Stimulated activated CD4-positive, alpha-beta T cell treated with anti-CD3 and anti-CD28 coated beads, TNF-alpha, amount 100 ng/mL, for 1 hour (primary cell): ENCODE measurements at places on chromosomes 7 and 10.

DNA sequence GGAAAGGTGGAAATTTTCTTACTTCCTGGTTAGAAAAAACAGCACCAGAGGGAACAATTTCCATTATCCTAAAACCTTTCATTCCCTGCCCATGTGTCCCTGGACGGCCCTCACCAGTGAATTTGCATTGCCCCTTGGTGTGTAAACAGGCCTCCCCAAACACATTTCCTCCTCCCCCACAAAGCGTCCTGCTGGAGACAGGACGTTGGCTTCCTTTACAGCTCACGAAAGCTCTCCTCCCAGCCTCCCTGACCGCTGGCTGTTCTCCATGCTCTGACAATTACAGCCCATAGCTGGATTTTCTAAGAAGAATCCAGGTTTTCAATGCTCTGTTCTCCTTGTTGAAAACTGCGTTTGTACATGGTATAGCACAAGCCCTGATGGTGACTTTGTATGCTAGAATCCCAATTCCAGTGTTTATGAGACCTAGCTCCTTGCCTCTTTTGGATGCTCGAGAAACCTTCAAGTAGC lies 724.2 kb upstream of the CELF2 start:
- no peak for DNase-seq

DNA sequence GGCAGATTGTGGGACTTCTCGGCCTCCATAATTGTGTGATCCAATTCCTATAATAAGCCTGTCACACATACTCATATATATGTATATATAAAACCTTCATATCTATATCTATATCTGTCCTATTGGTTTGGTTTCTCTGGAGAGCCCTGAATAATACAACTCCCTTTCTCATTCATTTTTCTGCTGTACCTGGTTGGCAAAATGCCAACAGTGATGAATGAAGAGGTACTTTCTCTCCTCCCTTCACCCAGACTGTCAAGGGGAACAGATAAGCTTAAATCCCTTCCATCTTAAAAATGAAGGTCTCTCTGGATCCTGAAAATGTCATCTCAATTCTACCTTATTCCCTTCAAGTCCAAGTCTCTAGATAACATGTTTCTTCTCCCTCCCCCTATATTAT lies 60.3 kb upstream of the FOXP2 start:
- no peak for DNase-seq

GRCh38 chr7:66050990-66051448 lies 24.6 kb upstream of the ASL start:
- no peak for DNase-seq

DNA sequence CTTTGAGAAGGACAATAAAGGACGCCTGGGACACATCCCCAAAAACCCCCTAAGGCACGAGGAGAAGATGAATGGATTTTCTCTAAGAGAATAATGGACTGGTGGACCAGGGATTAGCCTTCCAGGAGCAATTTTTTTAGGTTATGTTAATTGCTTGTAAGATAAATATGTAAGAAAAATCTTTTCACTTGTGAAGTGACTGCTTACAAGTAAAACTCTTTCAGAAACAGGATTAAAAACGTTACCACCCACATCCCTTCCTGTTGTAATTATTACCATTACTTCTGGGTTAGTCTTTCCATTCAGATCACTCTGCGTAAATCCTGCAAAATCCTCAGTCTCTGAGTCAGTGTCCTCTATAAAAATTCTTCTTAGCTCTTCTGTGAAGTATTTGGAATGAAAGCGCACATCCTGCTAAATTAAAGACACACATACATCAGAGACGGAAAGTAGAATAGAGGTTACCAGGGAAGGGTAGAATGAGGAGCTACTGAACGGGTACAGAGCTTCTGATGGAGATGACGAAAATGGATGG lies 34.3 kb downstream of the CDCA7L start:
- no peak for DNase-seq

DNA sequence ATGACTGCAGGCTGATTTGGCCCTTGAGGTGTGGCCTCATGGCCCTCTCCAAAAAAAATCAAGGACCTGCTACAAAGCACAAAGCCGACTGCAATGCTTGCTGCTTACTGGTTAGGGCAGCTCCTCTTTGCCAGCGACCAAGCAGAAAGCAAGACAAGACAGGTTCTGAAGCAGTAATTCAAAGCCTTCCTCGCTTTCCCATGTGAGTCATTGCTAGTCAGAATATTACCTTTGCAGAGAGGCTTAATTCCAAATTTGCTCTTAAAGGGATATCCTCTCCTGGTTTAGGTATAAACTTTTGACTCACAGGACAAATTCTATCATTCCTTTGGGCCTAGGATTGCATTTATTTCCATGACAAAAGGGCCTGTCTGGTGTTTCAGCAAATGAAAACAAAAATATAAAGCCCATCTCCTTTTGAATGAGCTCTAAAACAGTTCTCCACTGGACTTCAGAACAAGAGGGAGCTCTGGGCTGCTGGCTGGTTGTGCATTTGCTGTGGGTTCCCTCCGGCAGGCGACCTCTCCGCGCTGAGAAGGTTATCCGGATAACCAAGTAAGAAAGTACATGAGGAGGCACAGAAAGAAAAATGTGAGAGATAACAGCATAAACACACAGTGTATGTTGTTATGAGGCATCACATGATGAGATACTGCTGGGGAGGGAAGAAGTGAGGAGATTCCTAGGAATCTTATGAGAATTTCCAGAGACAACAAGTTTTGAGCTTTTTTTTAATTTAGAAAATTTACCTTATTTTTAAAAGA lies 90.8 kb downstream of the EGFR start:
- no peak for DNase-seq

GRCh38 chr7:157870644-157871290 lies 534.0 kb downstream of the DNAJB6 start:
- DNase-seq: no peak

GRCh38 chr10:70537398-70538194 lies 59.0 kb downstream of the PALD1 start:
- no peak for DNase-seq

GRCh38 chr10:77962350-77963146 lies 36.0 kb upstream of the DLG5 start:
- DNase-seq: no peak

- peak; percentile 78 for DNase-seq
These were observed at the start of gene CEP41 for GRCh38 chr7:130440527-130441365. CEP41 (minus strand) TSS chr7:130441016; CDS start chr7:130440966, 50 bp downstream.

- no peak for DNase-seq
These were observed 110.8 kb downstream of the JAZF1 start for GRCh38 chr7:28069807-28070206.

- no peak for DNase-seq
These were observed 124.6 kb upstream of the LANCL2 start for GRCh38 chr7:55240418-55241142.

- no peak for DNase-seq
These were observed 1039.5 kb upstream of the SORCS1 start for GRCh38 chr10:108203905-108204527.

DNA sequence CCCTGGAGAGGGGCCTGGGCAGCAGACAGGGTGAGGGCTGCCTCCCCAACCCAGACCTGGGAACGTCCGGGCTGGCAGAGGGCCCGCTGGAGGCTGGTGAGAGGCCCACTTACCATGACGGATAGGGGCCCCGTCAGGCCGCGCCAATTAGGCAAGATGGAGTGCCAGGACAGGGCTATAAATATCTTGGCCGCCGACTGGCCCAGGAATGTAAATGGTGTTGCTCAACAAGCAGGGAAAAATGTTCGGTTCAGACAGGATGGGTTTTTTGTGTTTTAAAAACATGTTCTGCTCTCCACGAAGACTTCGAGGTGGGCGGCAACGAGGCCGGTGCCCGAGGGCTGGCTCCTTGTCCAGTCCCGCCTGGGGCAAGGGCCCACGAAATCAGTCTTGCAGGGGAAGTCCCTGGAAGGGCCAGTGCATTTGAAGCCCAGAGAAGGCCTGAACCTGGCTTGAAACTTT lies 35.8 kb upstream of the ELN start:
- DNase-seq: no peak

DNA sequence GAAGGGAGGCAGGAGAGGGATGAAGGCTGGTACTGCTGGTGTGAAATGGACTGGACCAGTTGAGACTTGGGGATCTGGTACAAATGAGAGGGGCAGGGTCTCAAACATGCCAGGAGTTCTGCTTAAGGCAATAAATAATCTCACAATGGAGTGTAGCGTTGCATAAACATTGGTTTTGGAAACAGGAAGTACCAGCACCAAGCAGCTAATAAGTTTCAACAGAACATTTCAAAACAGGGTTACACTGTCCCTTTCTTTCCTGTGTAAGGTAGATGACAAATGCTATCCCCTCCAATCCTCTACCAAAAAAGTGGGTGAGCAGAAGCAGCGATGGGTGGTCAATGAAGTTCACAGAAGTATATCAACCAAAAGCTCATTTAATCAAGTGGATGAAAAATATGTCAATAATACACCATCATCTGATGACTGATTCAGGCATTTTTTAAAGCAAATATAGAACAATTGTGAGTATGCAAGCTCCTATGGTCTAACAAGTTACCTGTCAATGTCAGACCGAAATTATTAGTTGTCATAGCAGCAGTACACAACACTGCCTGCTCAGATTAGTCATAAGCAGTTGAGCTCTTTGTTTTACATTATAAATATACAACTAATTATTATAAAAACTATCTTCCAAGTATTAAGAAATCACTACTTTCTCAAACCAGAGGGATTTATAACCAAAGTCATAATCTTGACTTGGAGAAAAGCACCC lies 220.0 kb downstream of the FAM107B start:
- no peak for DNase-seq

- DNase-seq: no peak
These were observed 148.9 kb downstream of the PARD3 start for GRCh38 chr10:34666008-34666704.

GRCh38 chr7:43458330-43459018 lies 124.4 kb upstream of the STK17A start:
- no peak for DNase-seq

- DNase-seq: no peak
These were observed 565.0 kb downstream of the REEP3 start for GRCh38 chr10:64086083-64086767.

DNA sequence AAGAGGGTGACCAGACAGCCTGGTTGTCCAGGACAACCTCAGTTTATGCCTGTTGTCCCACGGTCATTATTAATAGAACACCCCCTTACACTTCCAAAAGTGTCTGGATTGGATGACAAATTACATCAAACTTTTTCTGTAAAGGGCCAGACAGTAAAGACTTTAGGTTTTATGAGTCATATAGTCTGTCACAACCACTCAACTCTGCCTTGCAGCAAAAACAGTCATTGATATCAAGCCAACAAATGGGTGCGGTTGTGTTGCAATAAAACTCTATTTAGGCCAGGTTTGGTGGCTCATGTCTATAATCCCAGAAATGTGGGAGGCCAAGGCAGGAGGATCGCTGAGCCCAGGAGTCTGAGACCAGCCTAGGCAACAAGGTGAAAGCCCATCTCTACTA lies 66.7 kb upstream of the ATP6V0A4 start:
- no peak for DNase-seq

GRCh38 chr7:93949423-93949822 lies 27.9 kb downstream of the GNG11 start:
- DNase-seq: no peak

DNA sequence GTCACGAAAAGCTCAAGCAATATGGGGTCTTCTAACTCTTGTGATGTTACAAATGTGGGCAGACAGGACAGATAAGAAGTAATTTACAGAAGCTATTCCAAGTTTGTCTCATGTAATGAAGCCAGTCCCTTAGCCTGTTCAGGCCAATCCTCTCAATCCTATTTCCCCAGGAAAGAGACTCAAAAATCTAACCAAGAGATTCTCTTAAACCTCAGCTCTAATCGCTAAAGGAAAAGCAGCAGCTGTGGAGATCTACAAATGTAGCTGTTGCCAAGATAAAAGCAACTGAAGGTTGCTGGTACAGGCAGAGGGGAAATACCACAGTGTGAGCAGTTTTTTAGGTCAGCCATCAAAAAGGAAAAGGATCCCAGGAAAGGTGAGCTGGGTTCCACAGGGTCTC lies 39.3 kb downstream of the ANK3 start:
- no peak for DNase-seq

DNA sequence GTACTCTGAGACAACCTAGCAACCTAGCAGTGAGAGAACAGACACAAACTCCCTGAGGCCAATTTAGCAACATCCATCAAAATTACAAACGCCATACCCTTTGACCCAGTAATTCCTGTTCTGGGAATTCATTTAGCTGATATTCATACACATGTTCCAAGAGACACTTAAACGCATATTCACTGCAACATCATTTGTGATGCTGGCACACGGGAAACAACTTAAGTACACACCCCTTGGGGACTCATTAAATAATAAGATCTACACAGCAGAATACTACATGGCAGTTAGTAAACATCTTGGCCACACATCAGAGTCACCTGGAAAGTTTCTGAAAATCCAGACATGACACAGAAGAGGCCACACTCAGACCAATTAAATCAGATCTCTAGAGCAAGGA lies 17.6 kb downstream of the NUDCD3 start:
- DNase-seq: no peak

DNA sequence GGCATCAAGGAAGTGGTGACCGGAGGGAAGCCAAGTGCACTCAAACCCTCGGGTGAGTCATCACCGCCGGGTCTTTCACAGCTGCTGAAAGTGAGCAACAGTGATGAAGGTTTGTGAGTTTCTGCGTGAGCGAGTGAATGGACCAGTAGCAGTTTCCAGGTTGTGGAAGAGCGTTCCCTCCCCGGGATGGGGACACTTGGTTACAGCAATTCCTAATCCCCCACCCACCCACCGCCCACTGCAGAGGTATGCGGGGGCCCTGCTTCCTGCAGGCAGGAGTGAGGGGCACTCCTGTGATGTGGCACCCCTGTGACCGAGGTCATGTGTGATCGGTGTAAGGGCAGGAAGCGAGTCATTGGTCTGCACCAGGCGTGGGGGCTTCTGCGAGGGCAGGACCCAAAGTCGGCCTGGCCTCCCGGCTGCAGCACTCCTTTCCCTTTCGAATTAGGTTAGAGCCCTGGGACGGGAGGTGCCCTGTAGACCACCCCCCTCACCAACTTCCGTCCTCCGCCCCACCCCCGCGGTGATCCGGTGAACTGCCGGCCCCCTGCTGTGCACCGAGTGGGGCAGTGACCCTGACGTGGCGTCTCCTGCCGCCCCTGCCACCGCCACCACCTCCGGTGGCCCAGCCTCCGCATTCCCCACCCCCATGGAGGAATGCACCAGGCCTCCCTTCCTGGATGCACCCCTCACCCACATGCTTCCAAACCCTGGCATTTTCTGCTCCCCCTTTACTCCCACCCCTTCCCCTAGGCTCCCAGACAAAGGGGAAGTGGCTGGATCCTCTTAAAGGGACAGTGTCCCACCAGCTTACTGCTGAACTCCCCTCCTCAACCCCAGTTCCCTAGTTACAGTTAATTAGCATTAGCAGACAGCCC lies 10.9 kb downstream of the LIMK1 start:
- peak; percentile 40 for DNase-seq

GRCh38 chr10:71268758-71269157 lies 50.3 kb upstream of the SLC29A3 start:
- no peak for DNase-seq
